GM20000 (cell line): ENCODE measurements at places on chromosomes 11 and 22.

- peak; percentile 69 for DNase-seq
Measured at GRCh38 chr22:17243524-17243923, 24.3 kb upstream of the ADA2 start.

DNA sequence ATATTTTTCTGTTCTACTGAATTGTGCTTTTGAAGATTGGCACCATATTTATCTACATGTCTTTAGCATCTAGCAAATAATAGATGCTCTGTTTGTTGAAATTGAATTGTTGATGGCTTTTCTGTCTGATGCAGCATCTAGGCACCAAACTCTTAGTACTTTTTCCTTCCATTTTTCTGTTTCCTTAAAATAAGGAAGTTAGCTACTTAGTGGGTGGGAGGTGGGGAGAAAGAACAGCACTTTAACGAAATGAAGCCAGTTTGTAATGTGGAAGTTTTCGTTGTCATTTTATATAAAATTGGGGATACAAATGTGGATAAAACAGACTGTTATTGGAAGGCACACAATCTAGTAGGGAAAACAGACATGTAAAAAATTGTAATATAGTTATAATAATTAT is 76.6 kb downstream of the HIPK3 start:
- DNase-seq = no peak

DNA sequence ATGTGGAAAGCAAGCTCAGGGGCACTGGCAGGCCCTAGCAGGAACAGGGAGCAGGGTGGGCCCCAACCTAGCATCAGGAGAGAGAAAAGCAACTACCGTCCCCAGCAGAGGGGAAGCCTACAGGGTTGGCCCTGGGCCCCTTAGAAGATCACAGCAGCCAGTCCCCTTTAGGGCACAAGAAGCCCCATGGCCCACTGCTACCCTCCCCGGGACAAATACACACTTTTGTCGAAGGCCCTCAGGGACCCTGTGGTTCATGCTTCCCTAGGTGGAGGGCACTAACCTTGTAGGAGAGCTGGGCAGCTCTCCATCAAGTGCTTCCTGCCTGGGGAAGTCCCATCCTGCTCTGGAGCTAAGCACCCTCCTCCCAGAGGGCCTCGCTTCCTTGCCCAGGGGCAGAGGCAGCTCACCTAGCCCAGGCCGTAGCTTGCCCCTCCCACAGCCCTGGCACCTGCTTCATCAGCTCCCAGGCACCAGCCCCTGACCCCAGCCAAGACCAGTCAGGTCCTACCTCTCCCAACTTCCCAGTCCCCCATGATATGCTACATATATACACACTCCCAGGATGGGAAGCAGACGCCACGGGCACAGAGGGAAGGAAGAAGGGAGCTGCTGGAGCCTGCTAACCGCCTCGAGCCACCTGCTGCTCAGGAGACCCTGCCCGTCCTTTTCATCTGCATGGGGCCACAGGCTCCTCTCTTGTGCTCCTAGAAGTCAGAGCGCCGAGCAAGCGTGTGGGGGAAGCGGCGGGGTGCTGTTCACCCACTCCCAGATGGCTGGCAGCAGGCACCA is 20.1 kb downstream of the SUN2 start:
- DNase-seq = no peak

DNA sequence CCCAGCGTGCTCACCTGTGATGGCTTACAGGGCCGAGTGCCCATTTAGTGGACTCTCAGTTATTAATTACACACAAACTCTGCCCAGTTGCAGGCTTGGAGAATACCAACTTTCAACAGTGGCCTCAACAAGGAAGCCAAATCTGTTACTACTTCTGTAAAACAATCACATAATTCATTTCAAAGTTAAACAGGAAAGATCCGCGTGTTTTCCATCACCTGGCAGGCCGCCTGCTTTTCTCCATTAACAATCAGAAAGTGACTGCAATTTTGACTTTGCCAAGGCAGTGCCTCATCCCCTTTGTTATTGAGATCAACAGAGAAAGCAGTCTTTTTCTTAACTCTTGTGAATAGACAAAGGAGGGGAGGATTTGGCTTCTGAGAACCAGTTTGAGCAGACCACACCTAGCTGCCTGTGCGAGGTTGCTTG is 77.7 kb downstream of the BARX2 start:
- DNase-seq = no peak

DNA sequence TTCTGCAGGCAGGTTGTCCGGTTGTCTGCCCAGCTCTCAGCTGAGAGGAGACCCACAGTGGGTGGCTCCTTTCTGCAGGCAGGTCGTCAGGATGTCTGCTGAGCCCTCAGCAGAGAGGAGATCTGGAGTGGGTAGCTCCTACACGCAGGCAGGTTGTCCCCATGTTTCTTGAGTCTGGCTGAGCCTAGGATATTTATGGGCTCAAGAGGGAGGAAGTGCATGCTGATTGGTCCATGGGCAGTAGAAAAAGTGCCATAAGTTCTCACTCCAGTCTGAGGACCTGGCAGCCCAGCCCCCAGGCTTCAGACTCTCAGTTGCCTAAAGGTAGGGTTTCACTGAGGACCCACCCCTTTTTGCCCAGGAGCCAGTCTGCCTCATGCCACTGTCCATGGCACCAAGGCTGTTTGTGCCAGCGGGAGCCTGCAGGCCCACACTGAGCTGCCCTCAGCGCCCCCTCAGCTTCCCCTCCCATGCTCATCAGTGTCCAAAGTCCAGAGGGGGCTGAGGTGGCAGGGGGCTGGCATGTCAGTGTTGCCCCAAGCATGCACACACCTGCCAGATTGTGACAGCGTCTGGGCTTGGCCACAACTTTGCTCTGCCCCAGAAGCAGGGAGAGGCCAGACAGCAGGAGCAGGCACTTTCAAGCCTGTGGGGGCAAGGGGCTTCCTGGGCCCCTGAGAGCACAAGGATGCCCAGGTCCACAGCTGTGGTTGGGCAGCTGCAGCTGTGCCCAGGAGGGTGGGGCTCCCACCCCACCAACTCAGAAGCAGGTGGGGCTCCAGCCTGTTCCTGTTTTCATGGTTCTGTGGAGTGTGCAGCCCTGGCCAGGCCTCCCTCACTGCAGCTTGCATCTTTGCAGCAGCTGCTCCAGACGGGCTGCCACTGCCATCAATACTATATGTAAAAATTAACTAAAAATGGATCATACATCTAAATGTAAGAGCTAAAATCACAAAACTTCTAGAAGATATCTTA is 3.8 kb upstream of the RNF141 start:
- no peak for DNase-seq

- no peak for DNase-seq
Measured at GRCh38 chr22:27086080-27087044, 429.0 kb downstream of the MIAT start.

GRCh38 chr11:13220148-13220547 is 57.4 kb upstream of the BMAL1 start:
- DNase-seq = no peak

- no peak for DNase-seq
Measured at GRCh38 chr22:22903355-22903777, 15.8 kb downstream of the IGLL5 start.

DNA sequence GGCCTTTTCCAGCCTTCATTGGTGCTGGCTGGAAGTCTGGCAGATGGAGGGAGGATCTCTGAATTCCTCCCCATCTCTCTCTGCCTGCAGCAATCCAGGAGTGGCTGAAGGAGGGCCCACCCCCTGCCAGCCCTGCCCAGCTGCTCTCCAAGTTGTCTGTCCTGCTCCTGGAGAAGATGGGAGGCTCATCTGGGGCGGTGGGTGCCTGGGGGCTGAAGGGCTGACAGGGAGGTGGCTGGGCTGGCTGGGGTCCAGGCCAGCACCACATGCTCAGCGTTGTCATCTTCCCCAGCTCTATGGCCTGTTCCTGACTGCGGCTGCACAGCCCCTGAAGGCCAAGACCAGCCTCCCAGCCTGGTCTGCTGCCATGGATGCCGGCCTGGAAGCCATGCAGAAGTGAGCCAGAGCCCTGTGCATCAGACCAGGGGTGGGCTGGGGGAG is 12.2 kb downstream of the TKFC start:
- no peak for DNase-seq

DNA sequence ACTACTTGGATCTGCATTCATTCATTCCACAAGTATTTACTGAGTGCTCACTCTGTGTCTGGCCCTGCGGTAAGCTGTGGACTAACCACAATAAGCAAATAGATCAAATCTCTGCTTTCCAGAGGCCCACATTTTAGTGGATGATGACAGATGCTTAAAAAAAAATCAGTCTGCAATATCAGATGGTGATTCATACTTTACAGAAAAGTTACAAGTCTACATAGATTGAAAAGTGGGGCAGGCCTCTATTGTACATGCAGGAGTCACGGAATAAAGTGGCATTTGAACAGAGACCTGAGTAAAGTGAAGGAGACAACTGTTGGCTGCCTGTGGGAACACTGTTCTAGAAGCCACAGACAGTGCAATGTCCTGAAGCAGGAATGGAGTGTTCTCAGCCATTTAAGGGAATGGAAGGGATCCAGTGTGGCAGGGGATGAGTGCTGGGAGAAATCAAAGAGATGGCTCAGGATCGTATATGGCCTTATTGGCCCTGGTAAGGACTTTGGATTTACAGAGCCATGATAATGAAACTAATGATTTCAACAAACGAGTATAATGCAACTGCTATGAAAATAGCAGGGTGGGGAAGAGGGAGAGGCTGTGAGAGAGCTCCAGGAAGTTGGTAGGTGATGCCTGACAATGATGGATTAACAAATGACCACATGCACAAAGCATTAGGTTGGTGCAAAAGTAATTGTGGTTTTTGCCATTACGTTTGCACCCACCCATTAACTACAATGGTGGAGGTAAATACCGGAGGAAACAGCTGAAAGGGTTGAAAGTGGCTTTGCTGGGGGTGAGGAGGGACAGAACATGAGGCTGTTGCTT is 31.1 kb downstream of the TMEM45B start:
- no peak for DNase-seq

DNA sequence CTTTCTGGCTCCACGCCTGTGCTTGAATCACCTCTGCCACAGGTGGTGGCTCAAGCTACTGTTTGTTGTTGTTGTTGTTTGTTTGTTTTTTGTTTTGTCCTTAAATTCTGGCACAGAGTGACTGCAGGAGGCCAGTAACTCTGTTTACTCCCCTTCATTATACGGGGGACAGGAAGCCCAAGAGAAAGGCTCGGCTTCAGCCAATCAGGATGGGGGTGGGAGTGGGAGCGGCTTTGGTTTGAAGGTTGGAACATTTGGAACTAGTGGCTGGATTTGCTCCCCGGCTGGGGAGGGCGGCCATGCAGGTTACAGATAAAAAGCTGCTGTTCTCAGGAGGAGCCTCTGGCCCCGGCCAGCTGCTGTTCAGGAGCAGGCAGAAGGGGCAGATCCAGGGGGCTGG is 19.7 kb upstream of the CABP2 start:
- DNase-seq = no peak

GRCh38 chr11:111324277-111324720 is 26.0 kb downstream of the POU2AF3 start:
- DNase-seq = no peak
